ENCODE measurements at places on chromosomes 1 and 21.

DNA sequence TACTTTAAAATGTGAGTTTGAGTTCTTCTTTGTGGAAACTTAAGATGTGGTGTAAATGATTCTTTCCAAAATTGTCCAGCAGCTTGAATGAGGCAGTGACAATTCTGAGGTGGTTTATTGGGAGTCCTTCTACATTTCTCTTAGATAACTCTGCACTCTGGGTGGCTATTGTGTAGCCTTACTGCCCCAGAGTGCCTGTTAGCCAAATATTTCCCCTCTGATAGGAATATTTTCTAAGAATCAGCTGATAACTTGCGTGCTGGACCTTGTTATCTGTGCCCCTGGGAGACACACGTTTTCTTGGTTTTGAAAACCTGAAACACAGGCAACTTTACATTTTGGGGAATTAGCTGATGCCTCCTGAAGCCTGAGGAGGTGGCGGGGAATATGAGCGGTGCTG, 91.6 kb downstream of the CD247 start:
- DNase-seq = no peak

DNA sequence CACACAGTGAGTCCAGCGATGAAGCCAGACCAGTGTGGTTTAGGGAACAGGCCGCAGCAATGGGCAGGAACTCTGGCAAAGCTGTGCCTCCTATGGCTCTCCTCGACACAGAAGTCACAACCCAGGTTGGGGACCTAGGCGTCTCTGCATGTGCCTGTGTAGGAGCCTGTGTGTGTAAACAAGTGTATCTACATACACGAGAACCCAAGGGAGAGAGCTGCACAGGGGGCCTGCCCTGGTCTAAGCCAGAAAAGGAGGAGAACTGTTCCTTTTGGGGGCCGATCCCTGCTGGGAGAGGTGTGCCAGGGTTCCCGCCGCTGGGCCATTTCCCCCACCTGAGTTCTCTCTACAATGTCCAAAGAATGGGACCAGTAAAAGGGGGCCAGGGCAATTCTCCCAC, 56.0 kb downstream of the CD247 start:
- no peak for DNase-seq

DNA sequence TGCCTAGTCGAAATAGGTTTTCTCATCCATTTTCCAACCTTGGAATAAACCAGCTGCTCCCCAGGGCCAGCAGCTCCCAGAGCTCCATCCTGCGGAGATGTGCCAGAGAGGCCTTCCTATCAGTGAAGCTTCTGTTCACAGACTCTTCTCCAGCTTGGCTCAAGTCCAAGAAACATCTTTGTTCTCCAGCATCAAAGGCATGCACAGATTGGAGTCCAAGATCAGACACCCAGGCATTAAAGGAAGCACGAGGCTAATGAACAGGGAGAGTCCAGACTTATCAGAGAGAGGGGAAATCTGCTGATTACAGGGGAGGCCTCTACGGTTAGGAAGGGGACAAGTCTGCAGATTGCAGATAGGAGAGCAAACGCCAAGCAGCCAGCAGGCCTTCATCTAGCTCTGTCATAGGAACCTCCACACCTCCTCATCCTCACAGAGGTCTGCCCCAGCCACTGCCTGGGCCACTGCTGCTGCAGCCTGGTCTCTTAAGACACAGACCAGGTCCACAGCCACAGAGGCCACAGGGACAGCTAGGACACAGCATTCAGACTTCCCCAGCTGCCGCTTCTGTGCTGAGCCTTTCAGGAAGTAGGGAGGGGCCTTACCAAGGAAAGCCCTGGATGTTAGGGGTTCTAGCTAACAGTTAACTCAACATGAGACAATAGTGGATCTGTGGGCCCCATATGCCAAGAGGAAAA, 3.4 kb downstream of the PRR9 start:
- DNase-seq = no peak

- peak; percentile 4 for DNase-seq
Measured at GRCh38 chr1:169326956-169327268, 40.7 kb downstream of the NME7 start.

GRCh38 chr1:230270559-230271281, 155.4 kb downstream of the PGBD5 start:
- no peak for DNase-seq

DNA sequence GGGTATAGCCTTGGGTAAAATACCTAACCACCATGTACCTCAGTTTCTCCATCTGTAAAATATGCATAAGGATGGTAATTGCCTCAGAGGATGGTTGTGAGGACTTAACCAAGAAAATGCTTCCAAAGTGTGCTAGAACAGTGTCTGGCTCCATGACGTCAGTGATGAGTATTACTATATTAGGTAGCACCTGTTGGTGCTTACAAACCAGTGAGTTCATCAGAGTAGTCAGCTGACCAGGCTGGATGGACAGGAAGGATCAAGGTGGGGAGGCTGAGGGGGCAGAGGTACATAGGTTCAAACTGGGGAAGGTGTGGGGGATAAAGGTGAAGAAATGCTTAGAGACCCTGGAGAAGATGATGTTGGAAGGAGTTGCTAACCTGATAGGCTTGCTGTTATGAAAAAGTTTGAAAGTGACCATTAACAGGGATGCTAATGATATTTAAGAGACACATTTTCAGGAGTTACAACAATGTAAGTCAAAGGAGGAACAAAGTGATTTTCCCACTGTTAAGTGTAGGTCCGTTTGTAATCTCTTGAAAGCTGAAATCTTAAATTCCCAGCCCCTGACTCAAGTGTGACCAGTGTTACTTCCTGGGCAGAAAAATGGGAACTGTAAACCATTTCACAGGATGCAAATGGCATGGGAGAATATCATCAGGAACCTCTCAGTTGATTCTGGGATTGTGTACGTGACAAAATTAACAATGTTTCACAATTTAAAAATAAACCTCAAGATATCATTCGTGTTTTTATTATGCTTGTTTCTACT, 4.4 kb downstream of the NTPCR start:
- DNase-seq = no peak

DNA sequence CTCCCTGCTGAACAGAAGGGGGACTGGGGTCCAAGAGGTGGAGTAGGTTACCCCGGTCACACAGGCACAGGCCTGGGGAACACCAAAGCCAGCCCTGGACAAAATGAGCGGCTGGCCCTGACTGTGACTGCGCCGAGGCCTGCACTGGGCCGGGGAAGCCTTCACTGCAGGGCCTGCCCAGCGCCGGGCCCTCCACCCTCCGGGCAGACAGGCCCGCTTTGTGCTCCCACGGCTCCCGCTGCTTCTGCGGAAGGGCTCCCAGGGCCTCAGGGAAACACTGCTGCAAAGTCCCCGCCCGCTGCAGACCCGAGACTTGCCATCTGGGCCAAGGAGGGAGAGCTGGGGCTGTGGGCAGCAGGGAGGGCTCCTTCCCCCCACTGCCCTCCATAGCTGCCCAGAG, 35.3 kb downstream of the MEGF6 start:
- DNase-seq = no peak

All from fibroblast of gingiva (primary cell).